ENCODE measurements at places on chromosomes 1 and 21.

DNA sequence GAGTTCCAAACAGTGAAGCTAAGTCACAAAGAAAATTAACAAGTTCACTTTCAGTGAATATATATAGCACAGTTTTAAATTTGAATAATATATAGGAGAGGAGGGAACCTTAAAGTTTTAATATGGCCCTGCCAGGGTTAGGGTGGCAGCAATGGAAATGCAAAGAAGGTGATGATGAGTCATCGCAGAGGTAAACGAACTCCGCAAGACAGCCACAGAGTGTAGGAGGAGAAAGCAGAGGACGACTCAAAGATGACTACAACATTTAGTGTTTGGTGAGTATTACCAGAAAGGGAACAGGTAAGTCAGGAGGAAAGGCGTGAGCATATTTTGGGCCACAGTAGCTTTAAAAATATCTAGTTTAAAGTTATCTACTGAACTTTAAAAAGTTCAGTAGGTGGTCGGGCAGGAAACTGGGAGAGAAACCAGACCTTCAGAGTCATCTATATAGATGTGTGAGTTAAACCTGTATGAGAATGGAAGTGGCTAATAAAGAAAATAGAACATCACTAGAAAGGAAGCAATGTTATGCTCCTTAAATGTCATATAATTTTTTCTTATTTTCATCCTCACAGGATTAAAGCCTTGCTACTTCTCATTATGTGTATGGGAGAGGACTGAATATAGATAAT lies 75.7 kb downstream of the UCHL5 start:
- DNase-seq, result no peak

GRCh38 chr1:247459507-247459906 lies 1.6 kb upstream of the OR2B11 start:
- DNase-seq, result no peak

DNA sequence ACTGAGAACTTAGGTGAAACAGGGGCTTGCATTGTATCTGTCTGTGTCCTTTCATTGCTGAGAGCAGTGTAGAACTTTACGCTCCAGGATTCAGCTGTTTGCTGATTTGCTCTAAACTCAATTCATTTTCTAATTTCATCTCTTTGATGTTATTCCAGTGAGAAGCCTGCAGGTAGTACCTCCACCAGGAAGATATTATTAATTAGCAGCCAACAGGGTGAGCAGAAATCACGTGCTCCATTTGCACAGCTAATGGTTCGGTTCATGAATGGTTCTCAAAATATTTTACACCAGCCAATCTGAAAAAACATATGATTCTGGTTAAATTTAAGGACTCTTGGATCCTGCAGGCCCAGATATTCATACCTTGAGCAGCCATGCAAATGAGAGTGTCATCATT lies 52.1 kb downstream of the SUSD4 start:
- no peak for DNase-seq

GRCh38 chr1:245842106-245842505 lies 665.0 kb downstream of the SMYD3 start:
- DNase-seq, result no peak

DNA sequence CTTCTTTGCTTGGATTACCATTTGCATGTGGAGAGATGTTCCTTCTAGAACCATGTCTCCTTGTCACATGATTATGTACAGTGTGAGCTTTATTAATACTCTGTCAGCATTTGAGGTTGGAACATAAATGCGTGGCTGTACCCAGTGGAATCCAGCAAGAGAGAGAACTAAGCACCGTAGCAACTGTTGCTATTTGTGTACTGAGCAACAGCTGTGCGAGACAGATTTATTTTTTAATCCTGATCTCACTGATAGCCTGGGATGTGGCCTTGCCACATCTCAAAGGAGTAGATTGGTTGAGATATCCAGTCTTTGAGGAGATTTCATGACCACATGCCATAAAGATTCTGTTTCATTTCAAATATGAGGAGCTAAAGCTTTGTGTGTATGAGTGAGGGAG lies 43.4 kb downstream of the KIF1B start:
- DNase-seq, result no peak

DNA sequence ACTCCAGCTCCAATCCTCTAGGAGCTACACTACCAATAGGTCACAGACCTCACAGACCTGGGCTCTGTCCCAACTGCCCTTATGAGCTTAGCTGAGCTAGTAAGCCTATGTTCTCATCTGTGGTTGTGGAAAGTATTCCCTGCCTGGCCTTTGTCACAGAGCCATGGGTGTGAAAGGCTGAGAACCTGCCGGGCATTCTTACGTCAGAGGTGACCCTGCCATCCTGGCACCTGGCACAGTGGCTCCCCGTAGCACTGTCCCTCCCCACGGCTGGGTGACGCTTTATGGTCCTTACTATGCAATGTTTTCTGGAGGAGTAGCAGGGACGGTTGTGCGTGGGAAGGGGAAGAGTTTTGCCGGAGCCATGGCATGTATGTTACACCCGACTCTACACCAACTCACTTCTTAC lies 3.5 kb downstream of the TNFRSF1B start:
- DNase-seq, result no peak

GRCh38 chr1:44842862-44843655 lies at the start of gene PTCH2:
TSS of gene PTCH2 (minus strand) at chr1:44843253. CDS start at chr1:44842932, 321 bp downstream.
- DNase-seq, result no peak
